ENCODE measurements at places on chromosomes 4 and X.

GRCh38 chrX:39331082-39331704 is 529.9 kb downstream of the MID1IP1 start:
- no peak for DNase-seq

GRCh38 chrX:121231566-121232358 is 184.4 kb downstream of the GLUD2 start:
- no peak for DNase-seq

DNA sequence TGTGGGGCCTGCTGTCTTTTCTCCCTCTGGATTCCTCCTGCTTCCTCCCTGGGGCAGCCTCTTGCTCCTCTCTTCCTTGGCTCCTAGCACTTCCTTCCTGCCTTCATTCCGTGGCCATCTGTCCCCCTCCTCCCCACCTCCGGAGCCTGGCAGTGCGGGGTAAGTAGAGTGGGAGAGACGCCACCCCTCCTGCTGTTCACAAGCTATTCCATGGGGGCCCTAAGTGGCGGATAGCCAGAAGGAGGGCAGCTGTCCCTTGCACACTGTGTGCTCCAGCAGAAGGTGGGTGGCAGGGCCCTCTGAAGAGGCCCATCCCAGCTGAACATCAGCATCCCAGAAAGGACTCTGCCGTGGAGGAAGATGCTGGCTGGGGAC is 27.4 kb downstream of the CCNQ start:
- no peak for DNase-seq

- DNase-seq = no peak
These were observed 20.7 kb downstream of the PCGF3 start for GRCh38 chr4:726235-726787.

DNA sequence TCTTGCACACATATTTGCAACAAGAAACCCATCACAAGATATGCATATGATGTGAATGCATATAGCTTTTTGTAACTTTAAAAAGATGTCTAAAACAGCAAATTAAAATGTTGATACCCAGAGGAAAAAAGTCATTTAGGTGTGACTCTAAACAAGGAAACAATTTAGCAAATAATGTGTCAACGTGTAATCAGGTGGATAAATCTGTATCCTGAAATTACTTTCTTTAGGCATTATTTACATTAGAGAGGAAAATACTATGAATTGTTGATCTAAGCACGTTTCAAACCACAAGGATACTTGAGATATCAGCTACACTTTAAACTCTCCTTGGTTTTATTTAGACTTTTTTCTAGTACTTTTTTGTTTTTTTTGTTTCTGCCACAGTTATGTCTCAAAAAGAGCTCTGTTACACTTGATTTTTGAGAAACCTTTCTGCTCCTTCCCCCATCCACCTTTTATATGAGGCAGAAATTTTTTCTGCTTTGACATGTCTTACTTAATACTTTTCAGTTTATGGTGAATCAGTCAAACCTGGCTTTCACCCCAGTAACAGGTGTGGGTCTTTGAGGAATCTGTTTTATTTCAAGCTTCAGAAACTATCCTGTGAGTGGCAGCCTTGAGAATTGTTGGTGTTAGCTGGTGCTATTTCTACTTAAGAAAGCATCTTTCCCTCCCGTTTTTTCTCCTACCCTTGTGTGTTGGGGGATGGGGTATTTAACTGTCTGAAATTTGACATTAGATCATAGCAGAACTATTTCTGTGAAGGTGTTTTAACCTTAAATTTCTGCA is 1.9 kb downstream of the NPNT start:
- DNase-seq = no peak

GRCh38 chr4:5365071-5366008 is 314.1 kb downstream of the STK32B start:
- no peak for DNase-seq

Measured in activated CD8-positive, alpha-beta memory T cell treated with anti-CD3 and anti-CD28 coated beads for 4 hours (primary cell).